ENCODE measurements at places on chromosomes 7 and 10. TPM values are rescaled to one million over a fixed set of nuclear protein-coding genes. Genes with fewer than 3 reads are reported as not detected.

DNA sequence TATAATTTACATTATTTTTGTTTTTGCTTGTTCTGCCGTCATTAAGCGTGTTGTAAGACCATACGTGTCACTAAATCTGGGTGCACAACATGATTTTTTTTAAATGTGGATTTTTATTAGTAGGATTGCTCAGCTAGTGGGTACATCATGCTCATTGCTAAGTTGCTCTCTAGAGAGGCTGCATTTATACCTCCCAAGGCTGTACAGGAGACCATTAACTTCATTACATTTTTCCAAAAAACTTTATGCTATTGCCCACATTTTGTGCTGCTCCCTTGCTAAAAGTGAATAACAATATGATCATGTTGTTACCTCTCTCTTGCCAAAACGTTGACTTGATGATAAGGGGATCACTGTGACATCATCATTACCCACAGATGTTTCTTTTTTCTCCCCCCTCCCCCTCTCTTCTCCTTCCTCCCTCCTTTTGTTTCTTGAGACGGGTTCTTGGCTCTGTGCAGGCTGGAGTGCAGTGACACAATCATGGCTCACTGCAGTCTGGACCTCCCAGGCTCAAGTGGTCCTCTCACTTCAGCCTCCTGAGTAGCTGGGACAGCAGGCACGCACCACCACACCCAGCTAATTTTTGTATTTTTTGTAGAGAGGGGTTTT is 65.1 kb downstream of the BMPR1A start:
- no peaks in the 10 kb centered on the region for H3K27me3 ChIP-seq
- DNase-seq = no peak
- H3K4me3 ChIP-seq = no peak overlapping the region
- H3K4me1 ChIP-seq = no peaks in the 10 kb centered on the region
- H3K27ac ChIP-seq = no peak overlapping the region

DNA sequence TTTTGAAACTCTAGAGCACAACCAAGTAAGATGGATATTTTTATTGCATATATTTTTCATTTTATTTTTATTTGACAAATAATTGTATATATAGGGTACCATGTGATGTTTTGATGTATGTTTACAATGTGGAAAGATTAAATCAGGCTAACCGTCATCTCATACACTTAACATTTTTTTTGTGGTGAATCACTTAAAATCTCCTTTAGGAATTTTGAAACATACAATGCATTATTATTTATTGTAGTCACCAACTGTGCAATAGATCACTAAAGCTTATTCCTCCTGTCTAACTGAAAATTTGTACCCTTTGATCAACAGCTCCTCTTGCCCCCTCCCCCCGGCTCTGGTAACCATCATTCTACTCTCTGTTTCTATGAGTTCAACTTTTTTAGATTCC is 77.2 kb downstream of the DNAH11 start:
- H3K4me3 ChIP-seq = no peak overlapping the region
- H3K4me1 ChIP-seq = peaks cover 2% of the 10 kb centered on the region
- no peak for DNase-seq
- H3K27ac ChIP-seq = no peak overlapping the region
- peaks cover 9% of the 10 kb centered on the region for H3K27me3 ChIP-seq

DNA sequence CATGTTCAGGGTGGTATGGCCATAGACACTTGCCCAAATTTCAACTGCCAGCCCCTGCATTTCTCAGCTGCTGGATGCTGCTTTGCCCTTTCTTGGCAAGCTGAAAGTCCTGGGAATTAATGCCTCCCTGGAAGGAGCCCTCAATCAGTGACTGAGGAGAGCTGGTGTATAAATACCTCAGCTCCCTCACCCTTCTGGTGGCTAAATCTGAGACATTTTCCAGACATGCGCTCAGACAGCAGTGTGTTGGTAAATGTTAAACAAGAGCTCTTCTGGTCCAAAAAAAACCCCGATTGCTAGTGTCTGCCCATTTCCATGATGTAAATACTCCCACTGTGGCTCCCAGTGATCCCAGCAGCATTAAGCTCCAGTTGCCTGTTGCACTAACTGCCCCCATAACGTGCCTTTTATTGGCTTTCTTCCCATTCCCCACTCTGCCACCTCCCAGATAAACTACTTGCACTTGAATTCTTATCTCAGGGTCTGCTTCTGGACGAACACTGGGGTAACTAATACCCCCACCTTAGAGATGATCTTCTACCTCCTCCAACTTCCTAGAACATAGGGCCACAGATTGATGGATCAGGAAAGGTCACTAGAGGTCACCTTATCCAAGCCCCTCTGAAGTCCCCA is 6.7 kb upstream of the MYH16 start:
- no peaks in the 10 kb centered on the region for H3K36me3 ChIP-seq
- no peak overlapping the region for H3K4me3 ChIP-seq
- no peak overlapping the region for H3K27ac ChIP-seq
- H3K27me3 ChIP-seq = peaks cover 7% of the 10 kb centered on the region
- no peak for DNase-seq
- H3K4me1 ChIP-seq = no peaks in the 10 kb centered on the region

- H3K4me1 ChIP-seq = no peaks in the 10 kb centered on the region
- H3K27ac ChIP-seq = no peak overlapping the region
- DNase-seq = no peak
- H3K27me3 ChIP-seq = no peaks in the 10 kb centered on the region
- no peaks in the 10 kb centered on the region for H3K36me3 ChIP-seq
- H3K4me3 ChIP-seq = no peak overlapping the region
Observed at GRCh38 chr7:54326592-54327167, 215.5 kb upstream of the VSTM2A start.

DNA sequence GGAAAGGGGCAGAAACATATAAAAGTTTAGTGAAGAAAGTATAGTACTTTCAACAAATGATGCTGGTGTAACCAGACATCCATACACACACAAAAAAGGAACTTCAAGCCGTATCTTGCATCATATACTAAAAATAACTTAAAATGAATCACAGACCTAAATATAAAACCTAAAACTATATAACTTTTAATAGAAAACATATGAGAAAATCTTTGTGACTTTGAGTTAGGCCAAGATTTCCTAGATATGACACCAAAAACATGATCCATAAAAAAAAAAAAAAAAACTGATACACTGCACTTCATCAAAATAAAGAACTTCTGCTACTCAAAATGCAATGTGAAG is 40.9 kb downstream of the NUDCD3 start:
- H3K4me3 ChIP-seq = peak overlapping the region; percentile 39
- peaks cover 46% of the 10 kb centered on the region for H3K4me1 ChIP-seq
- H3K36me3 ChIP-seq = peaks cover 67% of the 10 kb centered on the region
- no peak for DNase-seq

PIP gene
- not detected for total RNA-seq

HOXA10 gene
- total RNA-seq = not detected

GPR26 gene
- total RNA-seq = not detected
